ENCODE measurements at places on chromosomes 12 and 14.

DNA sequence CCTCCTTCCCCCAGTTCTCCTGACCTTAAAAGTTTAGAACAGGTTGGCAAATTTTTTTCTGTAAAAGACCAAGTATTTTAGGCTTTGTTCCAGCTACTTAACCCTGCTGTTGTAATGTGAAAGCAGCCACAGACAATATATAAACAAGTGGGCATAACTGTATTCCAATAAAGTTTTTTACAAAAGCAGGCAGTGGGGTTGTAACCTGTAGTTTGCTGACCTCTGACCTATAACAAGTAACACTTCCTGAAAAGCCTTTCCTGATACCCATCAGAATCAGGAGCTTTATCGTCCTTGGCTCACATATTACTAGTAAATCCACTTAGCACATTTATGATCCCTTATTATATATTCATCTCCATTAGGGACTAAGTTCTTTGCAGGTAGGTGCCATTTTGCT is 13.1 kb upstream of the SMARCC2 start:
- no peak for DNase-seq

DNA sequence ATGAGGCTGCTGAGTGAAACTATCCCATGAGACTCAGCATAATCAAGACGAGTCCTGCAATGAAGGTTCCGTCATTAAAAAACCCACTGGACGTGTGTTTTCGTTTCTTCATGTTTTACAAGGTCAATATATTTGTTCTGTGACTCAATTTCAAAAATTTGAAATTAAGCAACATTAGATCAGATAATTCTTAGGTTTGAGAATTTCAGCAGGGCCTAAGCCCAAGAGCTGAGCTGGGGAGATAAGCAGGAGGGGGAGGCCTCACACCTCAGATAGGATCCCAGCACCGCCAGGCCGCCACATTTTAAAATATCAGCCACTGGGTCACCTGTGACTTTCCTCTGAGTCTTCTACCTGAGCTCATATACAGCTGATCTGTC is 13.3 kb downstream of the STX2 start:
- no peak for DNase-seq

- no peak for DNase-seq
These were observed 255.9 kb upstream of the KITLG start for GRCh38 chr12:88836156-88836555.

- DNase-seq = no peak
These were observed 63.2 kb upstream of the SLC24A4 start for GRCh38 chr14:92259613-92260357.

DNA sequence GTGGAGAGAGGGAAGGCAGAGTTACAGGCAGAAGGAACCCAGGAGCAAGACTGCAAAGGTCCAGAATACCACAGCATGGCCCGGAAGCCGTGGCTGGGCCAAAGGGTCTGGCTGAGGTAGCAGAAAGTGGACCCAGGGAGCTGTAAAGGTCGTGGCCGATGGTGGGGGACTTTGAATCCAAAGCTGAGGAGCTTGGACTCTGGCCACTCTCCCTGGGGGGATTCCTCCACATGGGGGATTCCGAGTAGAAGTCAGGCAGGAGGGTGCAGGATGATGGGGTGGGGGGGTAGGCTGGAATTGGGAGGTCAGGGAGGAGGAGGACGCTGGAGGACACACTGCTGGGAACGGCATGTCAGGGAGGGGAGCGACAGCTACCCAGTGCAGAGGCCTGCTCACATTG is 125.2 kb downstream of the GCH1 start:
- DNase-seq = no peak
